NCI-H2081 treated with DMSO at 0.1 percent for 48 hours (cell line): ENCODE measurements at places on chromosomes 3 and 15.

DNA sequence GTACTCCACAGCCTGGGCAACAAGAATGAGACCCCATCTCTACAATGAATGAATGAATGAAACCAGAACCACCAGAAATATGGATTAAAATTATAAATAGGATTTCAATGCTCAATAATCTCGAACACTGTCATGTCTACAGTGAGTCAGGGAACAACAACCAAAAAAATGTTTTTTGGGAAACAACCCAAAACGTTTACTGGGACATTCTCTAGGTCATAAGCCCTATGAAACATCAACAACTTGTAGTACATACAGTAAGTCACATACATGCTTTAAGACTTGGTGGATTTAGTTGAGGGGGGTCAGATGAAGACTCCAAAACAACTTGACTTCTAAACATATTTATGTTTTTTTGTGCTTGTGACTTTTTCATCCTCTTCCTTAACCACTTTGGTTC, 511.2 kb downstream of the FOXP1 start:
- no peak for DNase-seq

- DNase-seq: peak; percentile 26
Measured at GRCh38 chr3:165642761-165643420, 194.3 kb downstream of the BCHE start.

GRCh38 chr3:52551118-52551517, 14.7 kb downstream of the UQCC5 start:
- no peak for DNase-seq

GRCh38 chr15:88120026-88120425, 136.5 kb downstream of the NTRK3 start:
- no peak for DNase-seq

DNA sequence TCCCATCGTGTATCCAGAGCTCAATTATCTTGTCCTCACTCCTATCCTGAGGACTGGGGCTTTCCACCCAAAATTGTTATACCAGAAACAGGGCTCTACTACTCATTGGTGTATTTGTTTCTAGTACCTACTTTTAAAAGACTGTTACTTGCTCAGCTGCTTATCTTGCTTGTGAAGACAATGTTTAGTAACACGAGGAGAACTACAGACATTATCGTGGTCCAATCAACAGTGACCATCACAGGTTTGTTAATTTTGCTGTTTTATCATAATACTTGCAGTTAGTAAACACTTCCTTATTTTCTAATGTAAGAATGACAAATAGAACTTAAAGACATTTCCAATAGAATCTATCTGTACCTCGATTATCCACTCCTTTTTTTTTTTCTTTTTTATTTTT, 13.5 kb downstream of the LRCH3 start:
- no peak for DNase-seq

- DNase-seq: no peak
Measured at GRCh38 chr3:194541483-194541882, 54.7 kb upstream of the ATP13A3 start.
